ENCODE measurements at places on chromosomes 6 and 20. TPM values are rescaled to one million over a fixed set of nuclear protein-coding genes. Genes with fewer than 3 reads are reported as not detected.

The MANEA gene
- 8.8 TPM for total RNA-seq

The THBS2 gene
- total RNA-seq, result 98.0 TPM

The RCAN2 gene
- total RNA-seq, result 13.8 TPM

The MEP1A gene
- 0.30 TPM for total RNA-seq

The YIPF3 gene
- 115 TPM for total RNA-seq

The BTBD3 gene
- 45.3 TPM for total RNA-seq

The EFCAB8 gene
- not detected for total RNA-seq

The NOX3 gene
- total RNA-seq, result not detected

The PCK1 gene
- total RNA-seq, result 6.3 TPM

The FGD2 gene
- total RNA-seq, result 2.4 TPM

The CLIC5 gene
- total RNA-seq, result 1.2 TPM

The TRIM15 gene
- total RNA-seq, result 0.34 TPM

The BMP7 gene
- total RNA-seq, result 39.2 TPM

The ACOT8 gene
- total RNA-seq, result 42.6 TPM

The C6orf163 gene
- 1.9 TPM for total RNA-seq

The DEFB125 gene
- not detected for total RNA-seq

The MOXD1 gene
- total RNA-seq, result 16.7 TPM

- no peak for DNase-seq
Observed at GRCh38 chr6:30480536-30481156, 8.7 kb upstream of the HLA-E start.

- no peak for DNase-seq
Observed at GRCh38 chr6:162251257-162251656, 476.3 kb downstream of the PRKN start.

DNA sequence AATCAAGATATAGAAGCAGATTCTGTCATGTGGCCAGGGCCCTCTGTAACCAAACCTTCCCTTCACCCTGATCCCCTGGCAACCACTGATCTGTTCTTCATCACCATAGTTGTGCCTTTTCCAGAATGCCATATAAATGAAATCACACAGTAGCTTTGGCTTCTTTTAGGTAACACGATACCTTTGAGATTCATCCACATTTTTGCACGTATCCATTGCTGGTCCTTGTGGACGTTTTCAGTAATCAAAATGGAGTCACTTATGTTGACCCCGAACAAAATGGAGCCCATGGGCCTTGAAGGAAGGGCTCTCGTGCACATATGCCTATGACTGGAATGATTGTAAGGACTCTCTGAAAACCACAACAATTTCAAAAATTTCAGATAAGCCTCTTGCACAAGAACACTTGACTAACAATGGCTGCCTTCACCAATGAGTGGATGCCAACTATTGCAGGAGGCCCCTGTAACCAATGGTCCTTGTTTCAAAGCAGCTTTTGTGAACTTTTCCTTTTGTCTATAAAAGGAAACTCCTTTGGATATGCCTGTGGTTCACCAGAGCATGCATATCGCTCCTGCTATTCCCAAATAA is 84.3 kb upstream of the RALY start:
- no peak for DNase-seq

- no peak for DNase-seq
Observed at GRCh38 chr6:88631830-88632229, 331.6 kb downstream of the RNGTT start.

DNA sequence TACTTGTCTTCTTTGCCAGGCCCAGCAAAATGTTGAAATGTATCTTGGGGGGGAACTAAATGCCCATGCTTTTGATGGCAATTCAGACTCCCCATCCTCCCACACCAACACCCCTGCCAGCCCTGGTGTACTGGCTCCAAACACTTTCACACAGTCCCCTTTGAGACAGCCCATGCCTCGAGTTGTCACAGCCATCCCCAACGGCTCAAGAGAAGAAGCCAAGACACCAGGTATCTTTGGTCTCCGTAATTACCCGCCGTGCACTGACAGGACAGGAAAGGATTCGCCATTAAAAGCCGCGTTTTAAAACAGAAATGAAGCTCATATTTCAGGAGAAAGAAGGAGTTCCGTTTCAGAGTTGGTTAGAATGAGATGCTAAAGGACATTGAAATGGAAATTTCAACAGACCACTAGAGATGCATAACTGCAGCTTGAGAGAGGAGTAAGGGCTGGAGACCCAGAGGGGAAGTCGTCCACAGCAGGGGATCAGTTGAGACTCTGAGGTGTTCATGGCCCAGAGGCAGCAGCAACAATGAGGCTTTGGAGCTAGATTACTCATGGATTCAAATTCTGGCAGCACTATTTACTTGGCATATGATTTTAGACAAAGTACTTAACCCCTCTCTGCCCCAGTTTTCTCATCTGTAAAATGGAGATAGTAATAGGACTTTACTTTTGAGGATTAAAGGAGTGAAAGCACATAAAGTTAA is 63.5 kb upstream of the ADGRF1 start:
- DNase-seq, result no peak

DNA sequence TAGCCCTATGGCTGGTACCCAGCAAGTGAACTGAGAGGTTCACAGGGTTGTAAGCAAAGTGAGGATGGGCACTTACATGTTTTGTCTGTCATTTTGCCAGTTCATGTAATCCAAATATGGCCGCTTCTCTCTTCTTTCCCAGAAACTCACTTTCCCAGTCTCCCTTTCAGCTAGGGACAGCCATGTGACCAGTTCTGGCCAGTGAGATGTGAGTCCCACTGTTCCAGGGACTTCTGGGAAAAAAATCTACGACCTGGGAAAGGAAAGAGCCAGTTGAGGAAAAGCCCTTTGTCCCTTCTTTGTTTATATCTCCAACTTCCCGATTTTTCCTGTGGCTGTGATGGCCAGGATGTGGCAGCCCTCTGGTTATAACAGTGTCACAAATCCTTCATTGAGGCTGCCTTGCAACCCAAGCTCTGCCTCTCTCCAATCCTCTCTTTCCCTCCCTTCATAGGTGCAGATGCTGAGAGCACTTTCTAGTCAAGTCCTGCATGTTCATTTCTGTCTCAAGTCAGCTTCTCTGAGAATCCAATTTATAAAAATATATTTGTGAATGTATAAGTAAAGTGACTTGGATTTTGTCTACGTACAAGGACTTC is 148.6 kb upstream of the ZFP64 start:
- DNase-seq, result no peak

DNA sequence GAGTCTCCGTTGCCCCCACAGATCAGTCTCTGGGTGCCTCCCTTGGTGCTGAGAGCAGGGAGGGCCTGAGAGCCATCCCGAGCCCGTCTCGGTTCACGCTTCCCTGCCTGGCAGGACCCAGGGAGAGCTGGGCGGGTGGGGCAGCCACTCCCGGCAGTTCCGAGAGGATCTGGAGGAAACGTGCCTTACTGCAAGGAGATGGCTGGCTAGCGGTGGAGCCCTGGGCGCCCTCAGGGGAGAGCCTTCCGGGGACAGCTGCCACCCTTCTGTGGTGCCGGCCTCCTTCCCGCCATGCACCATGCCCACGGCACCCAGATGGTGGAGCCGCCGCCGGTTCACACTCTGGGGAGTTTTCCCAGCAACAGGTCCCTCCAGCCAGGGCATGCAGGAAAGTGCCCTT is 45.8 kb upstream of the SLCO4A1 start:
- no peak for DNase-seq

DNA sequence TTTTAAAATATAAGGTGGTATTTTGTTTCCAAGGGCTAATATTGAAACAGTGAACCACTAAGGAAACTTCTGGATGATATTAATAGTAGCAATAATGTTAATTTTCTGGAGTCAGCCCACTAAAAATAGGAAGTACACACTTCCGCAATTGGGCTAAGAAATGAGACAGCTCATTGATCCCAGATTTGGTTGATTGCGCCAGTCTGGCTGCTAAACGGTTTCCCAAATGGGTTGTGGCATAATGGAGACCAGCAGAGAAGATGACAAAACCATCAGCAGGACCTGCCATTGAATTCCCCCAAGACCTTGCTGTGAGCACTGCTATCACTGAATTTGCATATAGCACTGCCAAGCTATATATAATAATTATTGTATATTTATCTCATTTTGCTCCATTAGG is 71.2 kb upstream of the SGK1 start:
- DNase-seq, result no peak

DNA sequence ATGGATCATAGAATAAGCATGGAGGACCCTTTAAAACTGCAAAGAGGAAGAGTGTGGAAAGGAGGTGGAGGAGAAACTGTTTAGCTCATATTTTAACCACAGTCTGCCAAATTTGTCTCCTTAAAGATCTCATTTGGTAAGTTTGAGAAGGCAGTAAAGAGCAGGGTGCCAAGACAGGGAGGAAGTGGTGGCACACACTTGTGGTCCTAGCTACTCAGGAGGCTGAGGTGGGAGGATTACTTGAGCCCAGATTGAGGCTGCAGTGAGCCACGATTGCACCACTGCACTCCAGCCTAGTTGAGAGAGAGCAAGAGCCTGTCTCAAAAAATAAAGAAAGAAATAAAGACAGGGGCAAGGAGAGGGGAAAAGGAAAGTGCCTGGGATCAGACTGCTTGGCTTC is 16.8 kb upstream of the DCBLD1 start:
- DNase-seq, result no peak

- DNase-seq, result no peak
Observed at GRCh38 chr6:158374020-158374419, 61.8 kb downstream of the TULP4 start.

- DNase-seq, result no peak
Observed at GRCh38 chr6:63897459-63897858, 261.9 kb downstream of the PHF3 start.

DNA sequence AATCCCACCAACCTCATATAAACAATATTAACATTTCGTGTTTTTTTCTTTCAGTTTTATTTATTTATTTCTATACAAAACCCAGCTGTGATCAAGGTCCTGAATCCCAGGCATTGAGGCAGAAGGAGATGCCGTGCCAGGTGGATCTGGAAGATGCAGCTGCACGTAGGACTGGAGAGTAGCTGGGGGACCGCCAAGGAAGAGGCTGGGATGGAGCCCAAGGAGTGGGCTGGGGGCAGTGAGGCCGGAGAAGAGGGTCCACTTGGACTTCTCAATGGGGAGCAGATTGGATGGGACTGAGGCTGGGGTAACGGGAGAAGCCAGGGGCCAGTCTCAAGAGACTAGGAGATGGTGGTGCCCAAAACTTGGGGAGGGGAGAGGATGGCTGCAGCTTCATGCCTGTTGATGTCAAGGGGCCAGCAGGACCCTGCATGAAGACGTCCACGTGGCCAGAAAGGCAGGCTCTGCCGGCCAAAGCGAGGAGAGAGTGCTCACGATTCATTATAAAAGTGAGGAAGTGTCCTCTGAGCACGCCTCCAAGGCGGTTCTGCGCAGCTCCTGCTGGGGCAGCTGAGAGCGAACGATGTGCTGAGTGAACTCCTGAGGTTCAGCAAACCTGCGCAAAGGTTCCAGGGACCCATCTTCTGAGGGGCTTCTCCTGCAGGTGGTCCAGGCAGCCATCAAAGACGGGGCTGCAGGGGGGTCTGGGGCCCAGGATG is 110.3 kb downstream of the BMP7 start:
- no peak for DNase-seq

DNA sequence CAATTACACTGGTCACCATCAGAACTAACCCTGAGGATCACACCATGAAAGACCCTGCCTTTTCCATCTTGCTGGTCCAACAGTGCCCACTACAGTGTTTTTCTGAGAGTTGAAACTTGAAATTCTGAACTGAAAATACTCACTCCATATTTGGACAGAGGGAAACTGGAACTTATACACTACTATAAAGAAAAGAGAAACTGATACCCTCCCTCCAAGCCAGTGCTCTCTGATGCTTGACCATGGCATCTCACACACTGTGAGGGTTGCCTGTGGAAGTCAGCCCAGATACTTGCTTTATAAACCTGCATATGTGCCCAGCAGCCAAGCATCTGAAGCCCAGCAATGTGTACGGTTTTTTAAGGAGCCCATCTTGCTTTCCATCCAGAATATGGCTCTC is 108.7 kb downstream of the FOXA2 start:
- no peak for DNase-seq

DNA sequence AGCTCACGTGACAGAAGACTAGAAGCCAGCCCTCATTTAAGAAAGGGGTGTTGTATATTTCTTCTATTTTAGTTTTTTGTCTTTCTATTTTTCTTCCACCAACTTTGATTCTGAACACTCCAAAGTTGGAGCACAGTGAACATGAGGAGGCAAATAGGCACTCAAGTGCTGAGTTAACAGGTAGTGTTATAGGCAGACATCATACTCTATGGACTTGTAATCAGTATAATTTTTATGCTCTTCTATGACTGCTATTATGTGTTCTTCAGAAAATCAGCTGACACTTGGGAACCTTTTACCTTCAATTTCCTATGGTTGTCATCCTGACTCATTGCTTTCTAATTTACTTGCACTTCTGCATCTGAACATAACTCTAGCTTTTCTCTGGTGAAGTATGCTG is 396.3 kb upstream of the EYS start:
- DNase-seq, result no peak

GRCh38 chr20:33053291-33054106 is at the start of gene BPIFB3:
Gene BPIFB3 (plus strand): TSS chr20:33053903. CDS start chr20:33055436, 1,533 bp downstream.
- no peak for DNase-seq

DNA sequence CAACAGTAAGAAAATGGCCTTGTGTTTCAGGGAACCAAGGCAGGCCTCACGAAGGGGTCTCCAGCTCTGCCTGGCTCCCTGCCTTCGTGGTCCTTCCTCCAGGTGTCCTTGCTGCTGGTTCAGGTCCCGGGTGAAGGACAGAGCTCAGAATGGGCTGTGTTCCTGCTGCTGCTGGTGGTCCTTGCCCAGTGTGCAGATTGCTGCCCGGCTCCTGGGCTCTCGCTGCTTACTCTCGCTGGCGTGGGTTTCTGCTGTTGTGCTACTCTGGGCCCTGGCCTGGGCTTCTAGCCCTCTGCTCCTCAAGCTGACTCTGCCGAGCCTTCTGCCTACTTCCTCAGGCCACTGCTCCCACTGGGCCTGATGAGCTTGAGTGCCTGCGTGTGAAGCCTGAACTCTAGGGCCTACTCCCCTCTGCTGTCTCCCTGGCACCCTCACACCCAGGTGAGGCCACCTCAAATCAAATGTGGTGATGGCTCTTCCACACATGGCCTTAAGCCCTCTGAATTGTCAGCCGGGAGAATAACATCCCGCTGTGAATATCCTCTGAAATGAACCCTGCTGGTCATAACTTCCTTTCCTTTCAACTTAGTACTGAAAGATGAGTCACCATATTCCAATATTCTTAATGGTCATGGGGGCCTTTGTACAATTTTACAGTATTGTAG is 171.6 kb downstream of the FOXC1 start:
- DNase-seq, result no peak

DNA sequence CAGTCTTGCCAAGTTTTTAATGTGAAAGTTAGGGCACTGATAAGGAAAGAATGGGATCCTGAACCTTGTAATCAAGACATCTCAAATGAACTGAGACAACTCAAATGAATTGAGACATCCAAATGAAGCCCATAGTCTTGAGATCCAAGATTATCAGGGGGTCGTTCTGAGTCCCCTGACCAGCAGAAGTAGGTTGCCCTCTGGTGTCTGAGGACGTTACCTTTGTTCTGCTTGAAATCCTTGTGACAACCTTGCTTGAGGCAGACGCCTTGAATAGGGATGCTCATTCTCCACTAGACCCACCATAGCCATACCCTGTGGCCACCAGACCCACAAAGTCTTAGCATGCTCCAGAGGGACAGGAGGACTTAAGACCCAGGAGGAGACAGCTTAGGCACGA is 37.7 kb downstream of the ZBTB9 start:
- no peak for DNase-seq
